ENCODE measurements at places on chromosomes 3 and 15.

GRCh38 chr3:137769322-137770065 is 5.4 kb downstream of the SOX14 start:
- DNase-seq, result no peak

DNA sequence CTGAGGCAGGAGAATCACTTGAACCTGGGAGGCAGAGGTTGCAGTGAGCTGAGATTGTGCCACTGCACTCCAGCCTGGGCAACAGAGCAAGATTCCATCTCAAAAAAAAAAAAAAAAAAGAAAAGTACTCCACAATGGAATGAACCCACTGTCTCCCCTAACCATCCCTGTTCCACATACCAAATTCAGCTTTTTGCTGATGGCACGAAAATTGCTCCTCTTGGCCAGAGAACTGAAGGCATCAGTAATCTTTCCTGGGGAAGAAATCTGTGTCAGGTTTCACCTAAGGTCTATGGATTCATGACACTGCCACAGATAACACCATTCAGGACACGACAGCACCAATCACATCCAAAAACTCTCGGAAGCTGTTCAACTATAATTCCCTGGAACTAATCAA is 6.9 kb upstream of the PRC1 start:
- DNase-seq, result no peak

DNA sequence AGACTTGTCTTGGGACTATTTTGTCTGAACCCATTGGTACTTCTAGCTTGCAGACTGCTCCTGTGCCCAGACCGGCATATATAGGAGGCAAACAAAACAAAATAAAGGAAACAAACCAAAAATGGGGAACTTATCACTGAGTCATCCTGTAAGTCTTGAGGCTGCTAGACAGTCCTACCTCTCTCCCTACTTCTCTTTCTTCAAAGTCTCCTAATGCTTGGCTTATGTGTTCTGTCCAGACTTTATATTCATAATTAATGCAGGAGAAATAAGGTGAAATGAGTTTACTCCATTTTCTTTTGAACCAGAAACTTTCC is 266.2 kb downstream of the ZNF385D start:
- DNase-seq, result peak; percentile 56

GRCh38 chr3:124873226-124873625 is 13.9 kb downstream of the ITGB5 start:
- DNase-seq, result no peak

- DNase-seq, result no peak
These were observed 873 bp downstream of the C3orf70 start for GRCh38 chr3:185151964-185152409.

- no peak for DNase-seq
These were observed 7.8 kb downstream of the UROC1 start for GRCh38 chr3:126509597-126510307.

DNA sequence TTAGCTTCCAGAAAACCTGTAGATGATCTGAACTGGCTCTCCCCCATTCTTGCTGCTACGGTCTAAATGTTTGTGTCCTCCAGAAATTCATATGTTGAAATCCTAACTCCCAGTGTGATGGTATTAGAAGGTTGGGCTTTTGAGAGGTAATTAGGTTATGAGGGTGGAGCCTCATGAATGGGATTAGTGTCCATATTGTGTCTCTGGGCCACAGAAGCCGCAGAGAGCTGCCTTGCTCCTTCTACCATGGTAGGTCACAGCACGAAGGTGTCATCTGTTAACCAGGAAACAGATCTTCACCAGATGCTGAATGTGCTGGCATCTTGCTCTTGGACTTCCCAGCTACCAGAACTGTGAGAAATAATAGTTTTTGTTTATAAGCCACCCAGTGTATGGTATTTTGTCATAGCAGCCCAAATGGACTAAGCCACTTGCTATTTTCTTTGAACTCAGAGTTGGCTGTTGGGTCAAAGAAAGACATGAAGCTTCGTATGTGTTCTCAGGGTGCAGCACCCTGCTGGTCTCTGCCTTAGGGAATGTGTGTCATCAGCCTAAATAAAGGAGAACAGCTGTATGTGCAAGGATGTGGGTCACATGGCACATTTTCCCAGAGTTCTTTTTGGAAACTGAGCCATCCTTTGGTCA is 317.5 kb upstream of the SLCO3A1 start:
- DNase-seq, result no peak

DNA sequence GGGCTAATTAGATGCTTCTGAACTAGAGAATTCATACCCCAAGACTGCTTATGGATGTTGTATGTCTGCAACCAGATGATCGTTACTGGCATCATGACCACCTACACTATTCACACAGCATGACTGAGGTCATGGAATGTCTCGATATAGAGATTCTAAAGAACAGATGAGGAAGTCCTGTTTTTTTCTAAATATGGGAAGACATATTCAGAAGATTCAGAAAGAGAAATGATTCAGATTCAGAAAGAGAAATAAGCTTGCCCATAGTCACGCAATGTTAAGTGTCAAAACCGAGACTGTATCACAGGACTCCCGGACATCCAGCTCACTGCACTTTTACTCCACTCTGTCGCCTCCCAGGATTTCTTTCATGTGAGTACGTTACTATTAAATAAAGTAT is 136.2 kb downstream of the TPRG1 start:
- DNase-seq, result no peak

DNA sequence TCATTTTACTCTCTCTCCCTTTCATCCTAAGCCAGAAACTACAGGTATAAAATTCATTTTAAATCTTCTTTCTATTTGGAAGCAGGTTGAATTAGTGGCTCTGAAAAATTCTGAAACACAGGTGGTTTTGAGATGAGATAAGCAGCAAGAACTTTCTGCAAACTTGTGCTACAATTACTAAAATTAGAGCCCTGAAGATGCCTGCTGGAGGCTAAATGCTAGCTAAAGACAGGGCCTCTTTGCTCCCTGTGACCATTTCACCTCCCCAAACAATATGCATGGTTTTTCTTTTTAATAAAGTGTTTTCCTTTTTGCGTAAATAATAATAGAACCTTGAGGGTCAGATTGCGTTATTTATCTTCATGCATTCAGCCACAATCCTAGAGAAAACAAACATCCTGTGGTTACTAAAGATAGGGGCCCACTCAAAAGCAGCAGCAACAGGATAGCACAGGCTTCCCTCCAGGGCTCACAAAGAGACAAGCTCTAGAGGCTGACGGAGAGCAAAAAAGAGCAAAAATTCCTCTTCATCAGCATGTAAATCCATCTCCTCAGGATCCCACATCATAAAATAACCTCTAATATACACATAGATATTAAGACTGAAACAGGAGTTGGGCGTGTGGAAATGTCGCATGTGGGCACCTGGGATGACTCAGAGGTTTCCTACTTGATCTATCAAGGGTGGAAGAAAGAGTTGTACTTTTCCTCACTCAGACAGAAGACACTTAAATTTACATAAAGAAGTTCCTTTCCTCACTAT is 26.5 kb upstream of the CP start:
- DNase-seq, result peak; percentile 65

GRCh38 chr3:189914799-189915198 is 205.9 kb downstream of the P3H2 start:
- peak; percentile 75 for DNase-seq

- DNase-seq, result peak; percentile 7
These were observed 84.3 kb downstream of the SHQ1 start for GRCh38 chr3:72763751-72764440.

Measured in NB4 (cell line).